Epithelial cell of prostate (primary cell): ENCODE measurements at places on chromosomes 12 and 14.
A peak's percentile ranks its signal among the peaks of the same experiment; 100 is the strongest.

DNA sequence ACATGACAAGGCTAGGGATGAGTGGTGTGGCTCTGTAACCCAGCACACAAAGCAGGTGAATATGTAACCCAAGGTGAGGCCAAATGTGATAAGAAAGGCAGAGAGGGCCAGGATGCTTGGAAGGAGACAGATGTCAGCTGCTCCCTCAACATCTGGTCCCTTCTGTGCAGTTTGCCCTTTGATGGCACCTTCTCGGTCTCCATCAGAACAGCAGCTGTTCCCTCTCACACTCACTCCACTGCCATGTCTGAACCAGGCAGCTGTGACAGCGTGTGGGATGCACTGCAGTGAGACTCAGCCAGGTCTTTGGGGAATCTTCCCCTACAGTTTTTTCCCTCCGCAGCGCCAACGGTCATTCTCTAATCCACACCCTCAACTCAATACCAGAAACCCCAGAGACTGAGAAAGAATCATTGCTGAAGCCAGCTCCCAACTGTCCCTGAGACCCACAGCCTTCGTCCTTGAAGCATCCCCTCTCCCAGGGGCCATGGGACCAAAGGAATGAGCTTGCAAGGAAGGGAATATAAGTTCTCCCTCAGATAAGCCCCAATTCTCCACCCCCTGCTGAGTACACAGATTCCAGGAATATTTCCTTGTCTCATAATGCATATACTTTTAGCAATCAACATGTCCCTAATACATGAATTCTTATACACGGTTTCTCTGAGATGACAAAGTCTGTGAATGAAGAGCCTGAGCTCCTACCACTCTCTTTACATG, 230.0 kb downstream of the GLT1D1 start:
- no peak for DNase-seq

DNA sequence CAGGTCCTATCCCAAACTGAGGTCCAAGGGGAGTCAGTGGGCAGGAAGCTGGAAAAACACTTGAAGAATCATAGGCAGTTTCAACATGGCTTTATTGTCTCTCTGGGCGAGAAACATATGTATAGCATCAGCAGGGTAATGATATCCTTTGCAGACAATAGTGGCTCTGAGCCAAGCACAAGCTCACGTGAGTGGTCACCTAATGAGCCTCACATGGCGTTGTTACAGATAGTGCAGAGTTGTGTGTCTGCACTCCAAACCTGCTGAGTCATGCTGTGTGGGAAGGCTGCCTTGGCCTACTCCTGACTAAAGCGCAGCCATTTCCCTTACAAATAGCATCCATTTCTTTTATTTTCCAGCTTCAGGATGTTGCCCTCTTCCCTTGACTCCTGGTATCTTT, 105.2 kb upstream of the SYT1 start:
- DNase-seq = no peak

GRCh38 chr12:47068539-47068938, 10.9 kb upstream of the PCED1B start:
- DNase-seq = no peak

GRCh38 chr12:12684375-12685106, 11.4 kb downstream of the GPR19 start:
- DNase-seq = no peak

GRCh38 chr14:36869125-36869524, 207.5 kb downstream of the PAX9 start:
- DNase-seq = no peak

DNA sequence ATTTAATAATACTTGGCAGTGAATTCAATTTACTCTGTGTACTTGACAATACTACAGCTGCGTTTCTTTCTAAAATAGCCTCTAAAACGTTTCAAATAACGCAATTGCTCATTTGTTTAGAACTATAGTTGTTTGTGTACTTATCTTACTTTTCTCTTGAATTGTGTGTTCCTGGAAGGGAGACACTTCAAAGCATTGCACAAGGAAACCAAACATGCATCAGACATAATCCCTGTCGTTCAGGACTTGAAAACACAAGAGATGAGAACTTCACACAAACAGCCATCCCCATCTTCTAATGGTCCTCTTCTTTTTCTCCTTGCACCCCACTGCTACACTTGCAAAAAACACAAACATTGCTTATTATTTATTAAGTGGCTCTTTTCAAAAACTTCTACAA, 38.5 kb downstream of the PTGER2 start:
- no peak for DNase-seq

DNA sequence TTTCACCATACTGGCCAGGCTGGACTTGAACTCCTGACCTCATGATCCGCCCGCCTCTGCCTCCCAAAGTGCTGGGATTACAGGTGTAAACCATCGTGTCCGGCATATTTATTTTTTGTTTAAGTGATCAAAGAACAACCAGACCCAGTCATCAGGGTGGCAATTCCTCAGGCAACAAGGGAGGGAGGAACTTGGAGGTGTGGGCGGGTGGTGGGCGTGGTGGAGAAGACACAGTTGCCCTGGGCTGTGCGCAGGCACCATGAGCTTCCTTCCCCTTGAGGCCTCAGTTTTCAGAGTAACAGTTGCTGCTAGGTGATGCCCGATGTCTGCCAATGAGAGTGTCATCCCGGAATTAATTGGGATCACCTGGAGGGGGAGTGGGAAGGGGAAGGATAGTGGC, 191.7 kb downstream of the ALG10 start:
- no peak for DNase-seq

GRCh38 chr12:51318846-51319599, 5.0 kb downstream of the BIN2 start:
- DNase-seq = no peak

DNA sequence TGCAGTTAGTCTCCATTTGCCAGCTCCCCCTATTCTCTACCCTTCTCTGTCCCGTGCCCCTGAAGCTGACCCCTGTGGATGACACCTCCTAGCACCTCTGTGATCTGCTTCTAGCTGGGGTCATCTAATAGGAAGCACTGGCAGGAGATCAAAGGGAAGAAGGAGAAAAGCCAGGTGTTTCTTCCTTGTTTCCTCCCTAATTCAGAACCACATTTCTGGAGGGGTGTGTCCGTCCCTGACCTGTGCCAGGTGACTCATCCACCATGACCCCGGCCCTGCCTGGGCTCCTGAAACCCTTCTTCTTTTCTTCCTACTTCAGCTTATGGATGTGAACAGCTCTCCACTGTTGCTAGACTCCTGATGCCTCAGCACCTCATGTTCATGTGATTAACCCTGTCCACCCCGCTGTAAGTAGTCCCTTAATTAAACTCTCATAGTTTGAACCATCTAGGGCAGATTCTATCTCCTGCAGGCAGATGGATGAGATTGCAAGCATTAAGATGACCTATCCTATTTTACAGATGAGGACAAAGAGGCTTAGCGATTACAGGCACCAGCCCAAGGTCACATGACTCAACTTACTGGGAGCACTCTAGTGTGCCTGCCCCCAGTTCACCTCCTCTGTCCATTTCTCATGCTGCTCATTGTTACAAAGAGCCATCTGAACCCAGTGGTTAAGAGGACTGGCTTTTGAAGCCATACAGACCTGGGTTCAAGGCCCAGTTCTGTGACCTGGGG, 770.5 kb downstream of the MED13L start:
- no peak for DNase-seq

DNA sequence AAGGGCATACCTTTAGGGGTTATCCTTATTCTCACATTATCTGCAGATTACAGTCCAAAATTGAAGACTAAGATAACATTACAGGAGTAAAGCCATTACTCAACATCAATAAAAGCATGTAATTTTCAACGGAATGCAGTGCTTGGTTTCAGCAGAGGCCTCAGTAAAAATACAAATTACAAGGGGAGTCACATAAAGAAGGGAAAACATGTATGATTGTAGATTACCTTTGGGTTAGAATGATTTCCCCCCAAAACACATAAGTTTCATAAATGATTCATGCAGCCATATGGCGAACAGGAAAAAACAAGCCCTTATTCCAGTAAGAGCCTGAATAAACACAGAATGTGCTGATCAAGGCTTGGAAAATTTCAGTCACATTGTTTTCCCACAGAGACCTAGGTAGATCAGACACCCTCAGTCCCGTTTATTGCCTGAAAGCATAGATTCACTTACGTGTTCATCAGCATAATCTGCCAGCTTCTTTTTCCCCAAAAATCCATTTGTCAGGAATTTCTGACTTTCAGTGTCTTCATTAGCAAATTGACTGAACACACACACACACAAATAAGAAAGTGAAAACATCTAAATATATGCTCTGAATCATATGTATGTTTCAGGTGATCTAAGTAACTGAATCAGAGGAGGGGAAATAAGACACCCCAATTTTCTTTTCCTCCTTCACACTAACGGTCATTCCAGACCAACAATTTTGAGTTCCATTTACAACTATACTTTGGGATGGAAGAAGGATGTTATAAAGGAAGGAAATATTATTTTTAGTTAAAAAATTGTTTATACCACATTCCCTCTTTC, 37.5 kb downstream of the SLC38A4 start:
- DNase-seq = peak; percentile 18

GRCh38 chr12:85358715-85359114, 78.7 kb downstream of the ALX1 start:
- DNase-seq = no peak

- no peak for DNase-seq
These were observed 125.8 kb downstream of the NCOR2 start for GRCh38 chr12:124441443-124442194.

DNA sequence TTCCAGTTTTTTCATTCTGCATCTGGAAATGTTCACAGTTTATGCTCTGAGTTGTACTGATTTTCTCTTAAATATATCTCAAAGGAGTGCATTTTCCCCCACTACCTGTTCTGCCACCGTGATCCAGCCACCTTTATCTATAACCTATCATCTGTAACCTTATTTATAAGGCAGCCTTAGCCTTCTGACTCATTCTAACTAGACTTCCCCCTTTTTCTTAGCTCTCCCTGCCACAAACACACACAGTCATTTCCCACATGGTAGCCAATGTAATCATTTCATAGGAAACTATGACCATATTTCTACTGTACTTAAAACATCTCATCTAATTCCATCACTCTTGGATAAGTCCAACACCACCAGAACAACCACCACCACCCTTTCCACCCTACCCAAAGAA, 10.8 kb upstream of the GYS2 start:
- DNase-seq = no peak

DNA sequence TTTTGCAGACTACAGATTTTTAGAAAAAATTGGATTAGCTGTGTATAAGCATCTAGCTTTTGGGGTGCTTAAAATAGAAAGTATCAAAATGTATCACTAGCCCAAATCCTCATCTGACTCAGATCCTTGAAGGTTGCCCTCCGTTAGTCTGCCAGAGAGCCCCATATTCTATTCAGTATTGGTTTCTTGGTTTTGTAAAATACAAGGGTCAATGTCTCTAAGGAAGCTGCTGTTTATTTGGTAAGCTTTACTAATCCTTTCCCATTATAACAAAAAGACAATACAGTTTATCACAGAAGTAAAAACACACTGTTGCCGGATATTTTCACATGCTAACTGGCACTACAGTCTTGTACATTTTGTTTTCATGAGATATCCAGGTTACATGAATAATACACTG, 92.8 kb upstream of the PTHLH start:
- DNase-seq = no peak

DNA sequence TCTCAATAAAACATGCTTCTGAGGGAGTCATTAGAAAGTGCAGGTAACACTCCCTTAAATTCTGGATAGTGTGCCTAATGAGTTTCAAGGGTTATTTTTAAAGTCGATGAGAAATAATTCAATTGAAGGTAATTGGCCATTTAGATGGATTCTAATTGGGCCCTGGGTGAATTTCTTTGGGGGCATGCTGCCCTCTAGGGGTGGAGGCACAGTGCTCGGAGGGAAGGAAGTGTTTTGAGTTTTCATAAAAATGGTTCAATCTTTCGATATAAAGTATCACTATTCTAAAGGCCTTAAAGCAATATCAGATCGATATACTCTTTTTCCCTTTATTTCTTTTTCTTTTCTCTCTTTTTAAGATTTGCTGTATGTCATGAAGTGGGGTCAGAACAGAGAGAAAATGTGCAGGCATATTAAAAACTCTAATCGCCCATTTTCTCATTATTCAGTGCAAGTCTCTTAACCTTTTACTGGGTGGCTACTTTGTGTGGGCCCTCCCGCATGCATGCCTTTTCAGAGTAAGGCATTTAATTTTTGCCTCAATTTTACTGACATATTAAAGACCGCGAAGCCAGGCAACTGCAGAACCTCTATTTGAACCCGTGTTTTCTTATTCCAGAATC, 25.5 kb downstream of the NKX2-8 start:
- DNase-seq = no peak

GRCh38 chr12:11787437-11787836, 138.0 kb downstream of the ETV6 start:
- DNase-seq = no peak

GRCh38 chr14:50569714-50570274, 9.8 kb downstream of the ATL1 start:
- no peak for DNase-seq

DNA sequence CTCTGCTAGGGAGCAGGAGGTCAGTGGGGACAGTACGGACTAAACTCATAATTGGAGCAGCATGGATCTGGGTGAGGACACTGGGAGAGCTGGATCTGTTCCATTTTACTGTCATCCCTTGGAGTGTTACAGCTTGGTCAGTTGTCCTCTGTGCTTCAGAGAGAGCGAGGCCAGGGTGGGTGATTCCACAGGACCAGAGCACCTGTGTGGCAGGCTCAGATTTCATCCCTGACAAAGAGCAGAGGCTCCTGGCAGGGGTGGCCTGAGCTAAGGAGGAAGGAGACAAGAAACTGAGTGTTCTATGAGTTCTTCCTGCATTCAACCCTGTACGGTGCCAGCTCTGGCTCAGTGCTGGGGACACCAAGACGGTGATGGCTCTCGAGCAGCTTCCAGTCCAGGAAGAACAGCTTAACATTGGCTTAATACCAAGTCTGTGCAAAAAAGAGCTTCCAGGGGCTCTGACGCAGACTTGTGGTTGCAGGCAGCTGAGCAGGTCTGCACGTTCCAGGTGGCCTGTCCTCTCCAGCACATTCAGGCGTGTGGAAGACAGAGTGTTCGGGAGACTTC, 8.4 kb upstream of the PGF start:
- DNase-seq = no peak

GRCh38 chr14:39432179-39432618, at the start of gene FBXO33:
TSS of gene FBXO33 (minus strand) at chr14:39432433. CDS start at chr14:39432162, 271 bp downstream.
- peak; percentile 84 for DNase-seq

DNA sequence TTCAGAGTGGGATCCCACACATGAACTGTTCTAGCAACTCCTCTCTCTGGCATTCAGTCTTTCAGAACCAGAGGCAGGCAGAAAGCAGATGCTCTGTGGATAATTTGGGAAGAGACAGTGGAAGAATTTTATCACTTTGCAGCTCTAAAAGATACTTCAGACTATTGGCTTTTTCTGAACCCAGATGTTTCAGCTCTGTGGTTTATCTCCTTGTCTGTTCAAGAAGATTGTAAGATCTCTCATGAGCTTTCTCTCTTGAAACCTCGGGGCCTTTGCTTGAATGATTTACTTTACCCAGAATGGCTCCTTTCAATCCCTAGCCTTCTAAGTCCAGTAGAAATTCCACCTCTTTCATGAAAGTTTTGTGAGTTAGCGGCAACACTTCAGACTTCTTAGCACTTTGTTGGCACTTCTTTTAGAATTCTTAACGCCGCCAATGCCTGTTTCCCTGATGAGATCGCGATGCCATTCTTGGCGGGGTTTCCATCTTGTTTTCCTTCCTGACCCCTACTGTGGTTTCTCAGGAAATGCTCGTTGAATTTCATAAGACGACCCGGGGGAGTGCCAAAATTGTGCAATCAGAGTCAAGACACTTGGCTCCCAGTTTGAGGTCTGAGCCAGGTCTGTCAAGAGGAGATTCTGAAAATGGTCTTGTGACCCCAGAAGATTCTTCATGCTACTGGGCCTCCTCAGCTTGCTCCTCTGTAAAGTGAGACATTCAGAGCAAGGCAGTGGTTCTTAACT, 107.0 kb upstream of the PRICKLE1 start:
- DNase-seq = no peak
